Iris pigment epithelial cell (primary cell): ENCODE measurements at places on chromosomes 7 and 10.

DNA sequence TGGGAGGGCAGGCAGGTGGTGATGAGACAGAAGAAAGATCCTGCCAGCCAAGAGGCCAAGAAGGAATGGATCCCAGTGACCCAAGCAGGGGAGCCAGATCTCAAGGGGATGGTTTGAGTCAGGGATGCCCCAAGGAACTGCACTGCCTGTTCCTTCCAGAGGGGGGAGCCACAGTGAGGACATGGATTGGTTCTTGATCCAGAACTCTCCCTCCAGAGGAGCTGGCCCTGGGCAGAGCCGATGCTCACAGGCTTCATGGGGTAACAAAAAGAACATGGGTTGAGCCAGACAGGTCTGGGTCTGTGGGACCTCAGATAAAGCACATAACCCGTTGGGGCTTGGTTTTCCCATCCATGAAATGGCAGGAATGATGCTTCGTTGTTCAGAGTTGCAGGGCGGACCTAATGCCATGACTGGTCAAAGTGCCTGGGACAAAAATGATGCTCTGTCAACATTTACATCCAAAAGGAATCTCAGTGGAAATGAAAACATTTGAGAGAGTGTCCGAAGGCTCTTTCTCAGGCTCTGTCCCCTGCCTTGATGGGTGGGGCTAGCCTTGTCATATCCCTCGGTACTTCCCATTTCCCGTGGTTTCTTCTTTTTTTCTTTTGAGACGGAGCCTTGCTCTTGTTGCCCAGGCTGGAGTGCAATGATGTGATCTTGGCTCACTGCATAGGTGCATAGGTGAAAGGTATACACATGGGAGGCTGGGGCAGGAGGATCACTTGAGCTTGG lies 4.7 kb upstream of the DENND2A start:
- no peak for DNase-seq

GRCh38 chr10:30284865-30285594 lies 64.0 kb downstream of the MTPAP start:
- DNase-seq = peak; percentile 28

- DNase-seq = no peak
Measured at GRCh38 chr7:28267012-28267411, 86.4 kb upstream of the JAZF1 start.

- DNase-seq = no peak
Measured at GRCh38 chr7:4692055-4692454, 10.0 kb downstream of the FOXK1 start.

- no peak for DNase-seq
Measured at GRCh38 chr10:48806342-48806741, 121.7 kb downstream of the WDFY4 start.

- DNase-seq = no peak
Measured at GRCh38 chr10:91677911-91678310, 45.0 kb upstream of the PPP1R3C start.

GRCh38 chr7:119708891-119709290 lies 564.1 kb upstream of the KCND2 start:
- peak; percentile 29 for DNase-seq

GRCh38 chr10:103564116-103564501 lies 70.6 kb downstream of the NEURL1 start:
- no peak for DNase-seq

GRCh38 chr7:7742223-7742622 lies 23.8 kb upstream of the RPA3 start:
- DNase-seq = no peak

- DNase-seq = peak; percentile 60
Measured at GRCh38 chr10:4810092-4810491, 15.9 kb upstream of the AKR1E2 start.
